ENCODE measurements at places on chromosomes 4 and X.
A peak's percentile ranks its signal among the peaks of the same experiment; 100 is the strongest.

DNA sequence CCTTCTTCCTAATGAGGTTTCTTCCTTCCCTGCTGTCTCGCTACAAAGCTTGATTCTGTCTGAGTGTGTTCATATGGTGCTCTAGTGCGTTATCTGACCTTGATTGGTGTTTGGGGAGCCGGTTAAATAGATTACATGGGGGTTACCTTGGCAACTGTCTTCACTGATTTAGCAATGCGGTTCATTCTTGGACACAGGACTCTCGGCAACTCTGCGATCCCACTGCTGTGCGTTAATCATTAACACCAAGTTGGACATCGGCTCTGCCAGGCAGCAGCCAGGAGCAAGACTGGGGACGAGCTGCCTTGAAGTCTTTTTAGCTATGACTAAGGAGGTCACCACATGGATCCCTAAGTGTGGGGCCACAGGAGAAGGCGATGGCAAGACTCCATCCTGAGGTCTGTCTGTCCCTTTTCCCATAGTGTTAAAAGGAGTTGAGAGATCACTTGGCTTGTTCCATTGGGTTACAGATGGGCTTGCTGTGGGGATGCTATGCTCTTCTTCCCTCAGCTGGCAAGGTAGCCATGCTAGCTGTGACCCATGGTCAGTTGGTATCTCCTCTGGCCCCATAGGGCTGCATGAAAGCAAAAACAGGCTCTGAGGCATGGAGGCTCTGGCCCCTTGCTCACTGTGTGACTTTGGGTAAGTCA is 93.4 kb upstream of the MAMLD1 start:
- DNase-seq = no peak

DNA sequence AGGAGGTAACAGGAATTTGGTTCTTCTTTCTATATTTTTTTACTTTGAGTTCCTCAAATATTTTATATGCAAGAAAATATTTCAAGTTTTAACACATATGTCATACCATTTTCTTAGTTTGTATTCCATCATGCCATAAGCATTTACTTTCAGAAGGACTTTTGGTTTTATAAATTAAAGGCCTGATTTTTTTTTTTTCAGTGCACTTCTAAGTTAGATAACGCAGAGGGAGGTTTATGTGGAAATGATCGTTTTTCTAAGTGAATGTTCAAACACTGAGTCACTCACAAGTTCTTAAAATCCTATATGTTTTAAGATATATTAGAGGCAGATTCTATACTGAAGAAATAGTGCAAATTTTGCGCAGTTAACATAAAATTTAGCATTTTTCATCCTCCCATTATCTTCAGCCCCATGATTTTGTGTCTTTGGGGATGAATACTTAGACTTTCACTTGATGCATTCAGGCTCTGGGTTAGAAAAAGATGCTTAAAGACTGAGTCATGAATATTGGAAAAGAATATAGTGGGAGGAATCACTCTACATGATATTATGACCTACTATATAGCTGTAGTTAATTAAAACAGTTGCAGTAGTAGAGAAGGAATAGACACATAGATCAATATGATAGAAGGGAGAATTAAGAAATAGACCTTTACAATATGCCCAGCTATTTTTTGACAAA is 54.9 kb downstream of the COL4A5 start:
- DNase-seq = no peak

GRCh38 chr4:53476232-53477037 is 99.0 kb downstream of the FIP1L1 start:
- DNase-seq = no peak

DNA sequence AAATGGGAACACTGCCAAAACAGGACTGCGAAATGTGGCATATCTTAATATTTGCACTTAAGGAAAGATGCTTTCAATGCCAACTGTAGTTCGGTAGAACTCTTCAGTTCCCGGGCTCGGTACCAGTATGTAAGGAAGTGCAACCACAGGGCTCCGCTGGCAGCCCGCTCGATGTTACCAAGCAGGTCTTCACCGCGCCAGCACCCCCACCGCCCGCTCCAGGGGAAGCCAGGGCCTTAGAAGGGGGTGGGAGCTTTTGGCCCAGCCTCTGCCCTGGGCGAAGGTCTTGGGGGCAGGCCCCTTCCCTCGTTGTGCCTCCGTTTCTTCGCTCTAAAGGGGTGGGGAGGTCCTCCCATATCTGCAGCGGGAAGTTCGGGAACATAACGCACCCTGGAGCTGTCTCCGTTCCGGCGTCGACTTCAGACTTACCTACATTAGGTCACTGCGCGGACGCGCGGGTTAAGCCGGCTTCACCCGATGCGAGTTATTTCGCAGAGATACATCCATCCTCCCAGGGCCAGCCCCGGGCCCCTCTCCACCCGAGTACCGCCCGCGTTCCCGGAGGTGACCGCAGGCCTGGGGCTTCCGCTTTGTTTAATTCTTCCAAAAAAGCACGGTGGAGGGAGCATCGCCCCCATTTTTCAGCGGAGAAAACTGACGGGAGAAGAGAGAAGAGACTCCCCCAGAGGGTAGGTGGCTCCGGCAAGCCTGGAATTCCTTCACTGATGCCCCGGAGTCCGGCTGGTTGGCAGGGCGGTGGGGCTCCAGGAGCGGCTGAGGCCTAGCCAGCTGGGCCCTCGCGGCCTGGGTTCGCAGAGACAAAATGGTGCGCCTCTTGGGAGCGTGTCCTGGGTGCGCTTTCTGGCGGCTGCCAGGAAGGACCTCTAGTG is 1.0 kb upstream of the HMX1 start:
- DNase-seq = no peak

DNA sequence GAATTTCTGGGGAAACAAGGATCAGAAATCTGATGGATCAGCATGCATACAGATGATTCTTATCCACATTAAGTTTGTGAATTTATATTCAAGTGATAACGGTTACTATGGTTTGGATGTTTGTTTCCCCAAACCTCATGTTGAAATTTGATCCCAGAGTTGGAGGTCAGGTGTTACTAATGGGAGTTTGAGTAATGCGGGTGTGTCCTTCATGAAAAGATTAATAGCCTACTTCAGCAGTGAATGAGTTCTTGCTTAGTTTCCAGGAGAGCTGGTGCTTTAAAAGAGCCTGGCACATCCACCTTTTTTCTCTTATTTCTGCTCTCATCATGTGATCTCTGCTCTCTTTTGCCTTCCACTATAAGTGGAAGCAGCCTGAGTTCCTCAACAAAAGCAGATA is 712.4 kb downstream of the IL1RAPL1 start:
- DNase-seq = no peak

GRCh38 chr4:177080388-177080787 is 229.3 kb upstream of the NEIL3 start:
- no peak for DNase-seq

DNA sequence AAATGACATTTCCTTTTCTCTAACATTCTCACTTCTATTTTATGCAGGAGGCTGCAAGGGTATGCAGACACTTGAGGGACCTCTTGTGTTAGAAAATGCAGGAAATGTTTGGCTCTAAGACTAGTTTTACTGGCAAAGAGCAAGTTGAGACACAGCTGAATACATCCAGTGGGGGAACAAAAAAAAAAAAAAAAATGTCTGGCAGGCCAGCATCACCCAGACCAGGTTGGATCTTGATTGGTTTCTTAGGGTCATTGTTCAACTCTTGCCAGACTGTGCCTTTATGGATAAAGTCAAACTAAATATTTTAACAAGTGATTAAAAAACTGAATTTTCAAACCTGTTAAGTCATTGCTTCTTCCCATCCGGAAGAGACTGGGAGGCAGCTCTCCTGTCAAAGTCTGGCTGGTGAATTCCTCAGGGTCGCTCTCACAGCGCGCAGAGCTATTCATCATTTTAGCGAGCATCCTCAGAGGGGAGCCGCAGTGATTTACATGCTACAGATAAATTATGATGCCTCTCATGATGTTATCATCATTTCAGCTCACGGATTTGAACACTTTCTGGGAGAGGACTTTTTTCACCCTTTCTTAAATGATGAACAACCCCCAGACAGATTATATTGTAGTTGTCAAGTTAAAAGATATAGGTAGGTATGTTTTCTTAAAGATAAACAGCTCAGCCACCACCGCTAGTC is 23.6 kb upstream of the PACRGL start:
- DNase-seq = no peak

- DNase-seq = no peak
Measured at GRCh38 chr4:75733369-75733768, 9.0 kb downstream of the USO1 start.

- no peak for DNase-seq
Measured at GRCh38 chrX:10152086-10152485, 4.7 kb upstream of the CLCN4 start.

DNA sequence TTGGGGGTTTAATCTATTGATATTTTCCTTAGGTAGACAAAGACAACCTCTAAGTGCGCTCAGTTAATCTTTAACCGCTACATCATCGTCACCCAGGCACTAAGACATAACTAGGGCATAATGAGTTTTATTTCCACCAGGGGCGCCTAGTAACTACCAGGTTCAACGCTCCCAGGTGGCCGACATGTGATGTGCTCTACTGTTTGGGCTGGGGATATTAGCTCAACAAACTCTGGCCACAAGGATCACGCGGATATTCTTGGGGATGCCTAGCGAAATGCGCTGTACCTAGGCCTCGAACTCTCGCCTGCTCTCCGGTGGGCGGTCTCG is 915 bp upstream of the RAB33B start:
- peak; percentile 50 for DNase-seq

- no peak for DNase-seq
Measured at GRCh38 chr4:4680758-4681157, 138.9 kb upstream of the STX18 start.

- no peak for DNase-seq
Measured at GRCh38 chr4:52665592-52665991, 6.5 kb upstream of the USP46 start.

- no peak for DNase-seq
Measured at GRCh38 chr4:69058410-69059059, 37.7 kb upstream of the UGT2B7 start.

- no peak for DNase-seq
Measured at GRCh38 chr4:7394681-7395451, 39.9 kb downstream of the PSAPL1 start.

DNA sequence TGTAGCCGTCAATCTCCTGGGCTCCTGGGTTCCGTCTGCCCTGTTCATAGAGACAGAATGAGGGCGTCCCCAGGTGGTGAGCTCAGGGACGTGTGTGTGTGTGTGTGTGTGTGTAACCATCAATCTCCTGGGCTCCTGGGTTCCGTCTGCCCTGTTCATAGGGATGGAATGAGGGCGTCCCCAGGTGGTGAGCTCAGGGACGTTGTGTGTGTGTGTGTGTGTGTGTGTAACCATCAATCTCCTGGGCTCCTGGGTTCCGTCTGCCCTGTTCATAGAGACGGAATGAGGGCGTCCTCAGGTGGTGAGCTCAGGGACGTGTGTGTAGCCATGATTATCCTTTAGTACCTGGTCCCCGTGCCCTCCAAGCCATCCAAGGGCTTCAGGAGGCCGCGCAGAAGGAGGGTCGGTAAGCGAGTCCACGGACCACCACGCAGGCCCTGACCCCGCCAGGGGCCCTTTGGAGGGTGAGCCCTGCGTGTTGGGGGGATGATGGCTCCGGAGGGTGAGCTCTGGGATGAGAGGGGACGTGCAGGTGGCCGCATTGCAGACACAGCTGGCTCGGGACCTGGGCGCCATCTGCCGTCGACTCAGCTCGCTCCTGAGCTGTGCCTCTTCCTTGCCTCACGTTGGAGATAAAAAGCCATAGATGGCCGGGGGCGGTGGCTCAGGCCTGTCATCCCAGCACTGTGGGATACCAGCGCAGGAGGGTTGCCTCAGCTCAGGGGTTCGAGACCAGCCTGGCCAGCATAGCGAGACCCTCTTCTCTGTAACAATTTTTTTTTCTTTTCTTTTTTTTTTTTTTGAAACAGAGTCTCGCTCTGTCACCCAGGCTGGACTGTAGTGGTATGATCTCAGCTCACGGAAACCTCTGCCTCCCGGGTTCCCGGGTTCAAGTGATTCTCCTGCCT is 5.4 kb upstream of the GTPBP6 start:
- no peak for DNase-seq

GRCh38 chr4:100548200-100548560 is 30.4 kb upstream of the EMCN start:
- DNase-seq = no peak

GRCh38 chr4:140344101-140344500 is 29.3 kb upstream of the SCOC start:
- no peak for DNase-seq

GRCh38 chr4:9703391-9703790 is 78.0 kb upstream of the DRD5 start:
- peak; percentile 56 for DNase-seq

DNA sequence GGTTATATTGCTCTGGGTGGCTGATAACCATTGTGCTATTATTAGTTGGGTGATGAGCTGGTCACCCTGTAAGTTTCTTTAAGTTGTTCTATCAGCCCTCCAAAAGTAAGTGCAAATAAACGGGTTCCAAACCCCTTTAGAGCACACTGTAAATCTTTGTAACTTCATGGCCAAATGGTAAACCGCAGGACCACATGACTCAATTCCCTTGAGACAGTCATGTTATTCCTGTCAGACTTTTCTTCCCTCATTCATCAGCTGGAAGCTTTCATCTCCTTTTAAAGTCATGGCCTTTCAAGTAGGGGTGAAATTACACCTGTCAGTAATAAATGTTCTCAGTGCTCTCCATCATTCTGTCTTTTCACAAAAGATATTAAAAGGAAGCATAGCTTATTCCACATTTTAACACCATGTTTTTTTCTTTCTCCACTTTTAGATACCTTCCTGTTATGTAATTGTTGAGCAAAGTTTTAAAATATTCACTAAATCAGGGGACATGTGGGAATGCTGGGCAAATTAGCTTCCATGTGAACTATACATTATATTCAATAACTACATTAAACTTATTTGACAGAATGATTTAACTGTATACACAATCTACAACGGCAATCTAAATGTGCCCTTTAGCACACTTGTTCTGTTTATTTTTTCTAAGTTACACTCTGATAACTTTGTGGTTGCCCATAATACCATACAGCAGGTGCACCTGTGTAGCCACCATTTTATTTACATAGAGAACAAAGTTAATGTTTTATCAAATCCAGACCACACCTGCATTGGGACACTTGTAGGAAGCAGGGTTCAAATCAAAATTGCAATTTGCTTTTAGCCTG is 275.5 kb downstream of the CFAP299 start:
- no peak for DNase-seq

GRCh38 chr4:32830160-32830559 is 2110.0 kb downstream of the PCDH7 start:
- DNase-seq = no peak

- DNase-seq = no peak
Measured at GRCh38 chr4:185396724-185397385, at the start of gene ANKRD37. Gene ANKRD37 (plus strand): TSS chr4:185396841. CDS start chr4:185396924, 83 bp downstream.

DNA sequence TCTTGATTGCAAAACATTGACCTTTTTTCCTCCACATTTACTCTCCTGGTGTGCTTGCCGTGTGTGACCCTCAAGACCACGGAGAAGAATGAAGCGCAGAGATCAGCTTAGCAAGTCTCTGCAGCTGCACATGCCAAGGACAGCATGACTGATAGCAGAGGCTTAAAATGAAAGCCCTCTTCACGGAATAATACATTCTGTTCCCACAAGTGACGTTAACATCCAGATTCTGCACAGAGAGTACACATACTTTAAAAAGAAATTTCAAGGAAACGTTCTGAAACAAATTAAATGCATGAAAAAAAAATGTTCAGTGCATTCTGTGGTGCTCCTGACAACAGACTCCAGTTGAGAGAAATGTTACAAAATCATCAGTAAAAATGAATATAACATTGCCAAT is 60.9 kb downstream of the SLC7A11 start:
- DNase-seq = no peak
